ENCODE measurements at places on chromosomes 2 and 18. TPM values are rescaled to one million over a fixed set of nuclear protein-coding genes. Genes with fewer than 3 reads are reported as not detected.
A peak's percentile ranks its signal among the peaks of the same experiment; 100 is the strongest.

DNA sequence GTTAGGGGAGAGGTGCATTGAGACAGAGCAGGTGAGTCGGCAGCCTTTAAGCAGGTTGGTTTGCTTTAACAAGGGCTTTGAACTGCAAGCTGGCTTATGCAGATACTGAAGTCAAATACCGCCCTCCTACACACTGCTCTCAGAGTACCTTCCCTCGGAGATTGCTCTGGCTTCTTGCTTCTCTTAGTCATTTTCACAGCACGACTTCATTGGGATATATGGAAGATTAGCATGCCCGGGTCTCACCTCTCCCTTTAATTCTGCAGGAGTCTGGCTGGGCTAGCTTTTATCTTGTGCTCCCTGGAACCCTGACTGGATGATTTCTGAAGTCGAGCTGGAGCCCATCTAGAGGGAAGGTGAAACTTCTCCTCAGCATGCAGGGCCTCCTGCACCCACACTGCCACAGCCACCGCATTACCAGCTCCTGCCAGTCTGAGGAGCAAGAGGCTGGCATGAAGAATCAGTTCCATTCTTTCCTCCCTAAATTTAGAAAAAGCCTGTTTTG is 395.5 kb upstream of the HNRNPA3 start:
- no peak overlapping the region for H3K4me3 ChIP-seq
- H3K27me3 ChIP-seq: no peaks in the 10 kb centered on the region
- H3K36me3 ChIP-seq: no peaks in the 10 kb centered on the region
- H3K27ac ChIP-seq: no peak overlapping the region

DNA sequence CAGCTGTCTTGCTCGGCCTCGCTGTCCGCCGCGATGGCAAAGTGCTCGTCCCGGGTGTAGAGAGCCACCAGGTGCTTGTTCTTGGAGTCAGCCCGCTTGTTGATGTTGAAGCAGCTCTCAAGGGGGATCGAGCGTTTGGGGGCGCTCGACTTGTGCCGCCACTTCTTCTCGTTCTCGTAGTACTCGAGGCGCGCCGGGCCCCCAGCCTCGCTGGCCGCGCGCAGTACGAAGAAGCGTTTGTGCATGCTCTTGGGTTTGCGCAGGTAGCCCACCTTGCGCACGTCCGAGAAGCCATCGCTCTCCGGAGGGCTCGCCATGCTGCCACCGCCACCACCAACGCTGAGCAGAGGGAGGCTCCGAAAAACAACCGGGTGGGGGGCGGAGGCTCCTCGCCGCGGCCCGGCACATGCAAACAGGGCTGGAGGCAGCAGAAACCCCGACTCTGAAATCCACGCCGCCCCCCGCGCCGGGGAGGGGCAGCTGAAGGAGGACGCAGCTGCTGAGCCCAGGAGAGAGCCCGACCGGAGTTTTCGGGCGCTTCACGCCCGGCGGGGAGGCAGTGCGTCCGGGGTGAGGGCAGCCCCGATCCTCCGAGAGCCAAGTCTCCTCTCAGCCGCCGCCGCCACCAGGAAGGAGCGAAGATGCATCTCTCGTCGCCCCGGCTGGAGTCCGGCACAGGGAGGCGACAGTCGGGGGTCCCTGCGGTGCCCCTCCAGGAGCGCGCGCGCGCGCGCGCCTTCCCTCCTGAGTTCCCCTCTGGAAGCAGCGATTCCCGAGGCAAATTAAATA is 1.0 kb downstream of the IRS1 start:
- peak overlapping the region; percentile 95 for H3K4me3 ChIP-seq
- 0 out of 2 replicates have a peak overlapping the region, but pooled peaks have one; percentile 84 for H3K27ac ChIP-seq
- H3K27me3 ChIP-seq: no peaks in the 10 kb centered on the region
- H3K36me3 ChIP-seq: no peaks in the 10 kb centered on the region

GRCh38 chr2:180505203-180505602 is 475.2 kb upstream of the UBE2E3 start:
- H3K36me3 ChIP-seq: no peaks in the 10 kb centered on the region
- DNase-seq: no peak
- H3K27ac ChIP-seq: no peak overlapping the region
- H3K4me1 ChIP-seq: no peaks in the 10 kb centered on the region
- H3K4me3 ChIP-seq: no peak overlapping the region

Gene PAX3
- not detected for total RNA-seq

DNA sequence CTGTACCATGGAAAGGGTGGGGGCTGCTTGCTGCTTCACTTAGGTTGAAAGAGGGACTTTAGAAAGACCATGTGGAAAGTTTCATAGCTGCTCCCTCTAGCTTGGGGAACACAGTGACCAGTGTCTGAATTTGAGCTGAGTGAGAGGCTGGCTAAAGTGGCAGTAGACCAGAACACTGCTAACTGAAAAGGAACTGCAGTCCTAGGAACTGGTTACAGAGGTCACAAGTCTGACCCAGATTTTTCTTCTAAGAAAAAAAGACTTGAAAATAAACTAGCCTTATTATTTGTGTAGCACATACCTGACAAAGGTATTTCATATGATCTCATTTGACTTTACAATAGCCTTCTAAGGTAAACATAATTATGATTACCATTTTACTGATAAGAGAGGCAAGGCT is 153.6 kb downstream of the FSHR start:
- DNase-seq: no peak
- no peaks in the 10 kb centered on the region for H3K36me3 ChIP-seq
- no peak overlapping the region for H3K27ac ChIP-seq
- no peak overlapping the region for H3K4me3 ChIP-seq
- H3K27me3 ChIP-seq: no peaks in the 10 kb centered on the region

All from GM23338 (cell line).